ENCODE measurements at places on chromosomes 3 and 15.

DNA sequence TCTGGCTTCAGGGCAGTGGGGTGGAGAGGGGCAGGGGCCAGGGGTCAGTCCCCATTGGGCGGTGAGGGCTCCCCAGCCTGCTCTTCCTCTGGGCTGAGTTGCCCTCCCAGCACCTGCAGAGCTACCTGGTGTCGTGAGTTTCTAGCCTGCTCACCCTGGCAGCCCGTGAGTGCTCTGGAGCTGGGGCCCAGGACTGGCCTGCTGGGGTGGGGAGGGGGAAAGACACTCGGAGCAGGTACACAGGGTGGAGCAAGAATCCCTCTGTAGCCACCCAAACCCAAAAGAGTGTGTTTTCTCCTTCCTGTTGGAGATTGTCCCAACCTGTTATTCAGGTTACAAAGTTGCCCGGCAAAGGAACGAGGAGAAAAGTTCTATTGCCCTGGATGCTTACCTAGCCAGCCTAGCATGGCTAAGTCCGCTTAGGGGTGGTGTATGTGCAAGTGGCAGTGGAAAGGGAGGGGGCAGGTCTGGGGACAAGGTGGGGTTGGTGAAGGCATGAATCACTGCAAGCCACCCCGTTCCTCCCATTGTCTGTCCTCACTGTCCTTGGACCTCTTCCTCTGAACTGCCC, 8.9 kb downstream of the FAM3D start:
- DNase-seq, result no peak

- no peak for DNase-seq
These were observed 16.6 kb downstream of the KPNA1 start for GRCh38 chr3:122498152-122498551.

DNA sequence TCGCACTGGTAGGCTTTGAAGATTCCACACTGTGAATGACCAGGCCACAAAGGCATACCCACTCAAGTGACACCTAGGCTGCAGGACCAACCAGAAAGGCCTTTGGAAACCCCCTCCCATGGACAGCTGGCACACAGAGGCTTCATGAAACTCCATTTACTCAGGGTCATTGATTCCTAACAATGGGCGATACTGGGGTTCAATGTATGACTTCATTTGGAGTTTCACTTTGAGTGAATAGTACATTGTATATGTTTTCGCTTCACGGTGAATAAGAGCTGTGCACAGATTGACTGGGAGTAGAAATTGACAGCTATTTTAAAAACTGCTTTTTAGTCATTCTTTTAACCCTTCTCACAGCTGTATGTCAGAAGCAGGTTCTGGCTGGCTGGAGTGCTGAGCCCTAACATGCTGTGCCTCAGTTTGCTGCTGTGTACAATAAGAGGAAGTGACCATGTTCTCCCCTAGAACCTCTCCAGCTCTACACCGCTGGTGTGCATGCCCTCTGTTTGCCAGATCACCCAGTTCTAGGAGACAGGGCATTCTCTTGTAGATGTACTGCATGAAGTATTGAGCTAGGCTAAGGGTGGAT, 15.4 kb upstream of the CX3CR1 start:
- DNase-seq, result no peak

- DNase-seq, result no peak
These were observed 148.1 kb downstream of the SNRK start for GRCh38 chr3:43434431-43434830.

DNA sequence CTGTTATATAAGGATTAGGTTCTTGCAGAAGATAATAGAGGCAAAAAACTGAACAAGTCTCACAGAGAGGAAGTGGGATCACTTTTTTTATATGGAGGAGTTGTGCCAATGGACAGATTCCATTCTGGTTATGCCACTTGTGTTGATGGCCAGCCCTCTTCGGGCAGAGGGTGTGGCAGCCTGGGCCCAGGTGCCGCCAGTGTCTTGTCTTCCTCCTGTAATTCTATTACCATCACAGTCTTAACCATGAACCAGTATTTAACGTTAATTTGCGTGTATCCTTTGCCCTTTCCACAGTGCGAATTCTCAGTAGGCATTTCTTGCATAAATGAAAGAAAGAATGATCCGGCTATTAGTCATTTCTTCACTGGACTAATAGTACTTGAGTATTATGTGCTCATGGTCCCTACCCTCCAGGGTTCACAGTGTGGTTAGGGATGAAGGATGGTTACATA, 7.0 kb upstream of the USP4 start:
- no peak for DNase-seq

GRCh38 chr3:88150371-88150770, 612 bp downstream of the C3orf38 start:
- DNase-seq, result no peak

GRCh38 chr3:56960234-56960917, 100.1 kb upstream of the SPATA12 start:
- DNase-seq, result no peak

GRCh38 chr3:186467969-186468368, 76.2 kb downstream of the CRYGS start:
- DNase-seq, result no peak

DNA sequence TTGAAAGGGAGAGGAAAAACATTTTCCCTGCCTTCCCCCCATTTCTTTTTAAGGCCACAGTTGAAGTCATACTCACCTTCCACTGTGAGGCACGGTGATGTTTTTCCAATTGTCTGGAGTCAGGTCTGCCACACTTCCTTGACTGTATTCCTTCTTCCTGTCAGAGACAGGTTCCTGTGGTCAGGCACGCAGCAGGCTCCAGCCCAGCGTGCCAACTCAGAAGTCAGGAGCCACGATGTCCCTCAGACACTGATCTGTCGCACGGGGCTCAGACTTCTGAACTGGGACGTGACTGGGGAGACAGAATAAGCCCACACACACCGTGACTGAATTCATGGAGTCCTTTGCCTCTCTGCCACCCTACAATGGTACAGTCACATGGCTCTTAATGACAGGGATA, 41.2 kb upstream of the ADAMTS9 start:
- no peak for DNase-seq

GRCh38 chr3:100040451-100041225, 73.7 kb downstream of the FILIP1L start:
- no peak for DNase-seq

DNA sequence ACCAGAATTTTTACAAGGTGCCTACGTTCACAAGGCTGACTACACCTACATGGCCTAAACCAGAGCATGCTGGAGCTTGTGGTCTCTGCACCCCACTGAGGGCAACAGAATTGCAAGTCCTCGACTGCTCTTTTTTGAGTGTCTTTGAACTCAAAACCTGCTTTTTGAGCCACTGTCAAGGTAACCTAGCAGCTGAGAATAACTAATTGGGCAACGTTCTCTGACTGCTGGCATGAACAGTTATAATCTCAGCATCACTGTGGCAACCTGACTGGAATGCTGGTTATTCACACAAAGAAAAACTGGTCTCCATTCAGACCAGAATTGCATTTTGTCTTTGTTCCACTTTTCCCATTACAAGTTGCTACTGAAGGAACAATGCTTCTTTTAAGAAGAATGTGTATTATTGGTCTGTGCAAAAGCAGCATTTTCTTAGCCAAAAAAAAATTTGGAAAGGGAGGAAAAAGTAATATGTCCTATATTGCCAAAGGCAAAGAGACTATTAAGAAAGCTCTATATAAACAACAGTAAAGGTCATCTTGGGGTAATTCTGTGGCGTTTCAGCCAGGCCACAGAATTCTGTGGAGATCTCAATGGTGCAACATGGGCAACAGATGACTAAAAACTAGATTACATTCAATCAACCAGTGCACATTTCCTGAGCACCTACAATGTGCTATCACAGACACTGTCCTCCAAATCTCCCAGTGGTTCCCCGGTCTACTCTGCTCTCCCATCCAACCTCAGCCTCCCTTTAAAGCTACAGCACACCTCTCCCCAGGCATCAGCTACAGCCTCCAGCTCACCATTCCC, 76.8 kb downstream of the TNIK start:
- DNase-seq, result no peak

DNA sequence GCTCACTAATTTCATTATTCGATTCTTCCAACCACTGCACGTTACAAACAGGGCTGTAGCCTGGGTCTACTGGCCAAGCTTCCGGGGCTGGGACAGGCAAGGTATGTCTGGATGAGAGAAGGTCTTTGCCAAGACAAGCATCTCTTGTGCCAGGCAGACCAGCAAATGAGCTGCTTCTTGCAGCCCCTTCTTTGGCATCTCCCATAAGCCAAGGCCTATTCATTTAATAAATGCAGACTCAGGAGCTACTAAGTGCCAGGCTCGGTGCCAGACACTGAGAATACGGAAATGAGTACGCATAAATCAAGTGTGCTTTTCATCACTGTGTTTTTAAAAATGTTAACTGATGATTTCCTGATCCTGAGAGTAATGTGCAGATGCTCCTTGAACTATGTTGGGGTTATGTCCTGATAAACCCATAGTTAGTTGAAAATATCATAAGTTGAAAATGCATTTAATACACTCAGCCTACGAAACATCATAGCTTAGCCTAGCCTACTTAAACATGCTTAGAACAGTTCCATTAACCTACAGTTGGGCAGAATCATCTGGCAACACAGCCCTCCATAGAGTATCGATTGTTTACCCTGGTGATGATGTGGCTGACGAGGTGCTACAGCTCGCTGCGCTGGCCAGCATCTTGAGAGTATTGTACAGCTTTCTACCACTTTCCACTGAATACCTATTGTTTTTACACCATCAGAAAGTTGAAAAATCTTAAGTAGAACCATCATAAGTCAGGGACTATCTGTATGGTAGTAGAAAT, 135.0 kb upstream of the CTDSPL start:
- DNase-seq, result no peak

GRCh38 chr15:95254263-95254662, 1022.9 kb downstream of the MCTP2 start:
- no peak for DNase-seq

- DNase-seq, result no peak
These were observed 45.4 kb downstream of the HEG1 start for GRCh38 chr3:125010393-125010792.

DNA sequence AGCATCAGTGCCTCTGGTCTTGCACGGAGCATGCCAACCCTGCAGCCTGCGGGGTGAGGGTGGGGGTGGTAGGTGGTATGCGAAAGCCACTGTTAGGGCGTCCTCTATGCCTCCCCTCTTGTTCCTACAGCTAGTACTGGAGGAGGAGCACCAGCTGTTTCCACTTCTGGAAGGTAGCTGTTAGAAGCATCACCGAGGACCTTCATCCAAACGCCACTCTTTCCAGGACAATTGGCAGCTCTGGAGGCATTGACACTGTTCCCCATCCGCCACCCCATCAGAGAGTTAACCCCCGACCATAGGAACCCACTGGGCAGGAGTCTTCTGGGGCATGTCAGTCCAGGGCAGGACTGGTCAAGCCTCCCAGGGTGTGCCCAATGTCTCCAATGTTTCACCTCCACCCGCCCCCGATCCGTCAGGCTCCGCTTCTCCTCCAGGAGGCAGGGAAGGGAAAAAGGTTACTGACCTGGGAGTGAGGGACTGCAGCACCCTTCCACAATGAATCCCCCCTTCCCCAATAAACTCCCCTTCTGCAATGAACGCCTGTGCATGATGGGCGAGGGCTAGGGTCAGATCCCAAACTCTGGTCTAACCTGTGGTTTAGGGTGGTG, 487 bp downstream of the DUOX2 start:
- no peak for DNase-seq

- no peak for DNase-seq
These were observed 33.2 kb downstream of the SLC25A26 start for GRCh38 chr3:66253790-66254620.

- DNase-seq, result no peak
These were observed 5.2 kb downstream of the HEG1 start for GRCh38 chr3:125050488-125051090.

GRCh38 chr3:171649911-171650592, 160.2 kb downstream of the PLD1 start:
- DNase-seq, result no peak

GRCh38 chr15:87959662-87960061, 296.9 kb downstream of the NTRK3 start:
- no peak for DNase-seq

- no peak for DNase-seq
These were observed 299.2 kb downstream of the ZPLD1 start for GRCh38 chr3:102733791-102734563.

GRCh38 chr3:39013289-39013688, 38.5 kb downstream of the SCN11A start:
- DNase-seq, result no peak

- DNase-seq, result no peak
These were observed 17.3 kb downstream of the SUCNR1 start for GRCh38 chr3:151890721-151891141.

GRCh38 chr15:24862726-24863521, 91.9 kb upstream of the SNRPN start:
- DNase-seq, result no peak

DNA sequence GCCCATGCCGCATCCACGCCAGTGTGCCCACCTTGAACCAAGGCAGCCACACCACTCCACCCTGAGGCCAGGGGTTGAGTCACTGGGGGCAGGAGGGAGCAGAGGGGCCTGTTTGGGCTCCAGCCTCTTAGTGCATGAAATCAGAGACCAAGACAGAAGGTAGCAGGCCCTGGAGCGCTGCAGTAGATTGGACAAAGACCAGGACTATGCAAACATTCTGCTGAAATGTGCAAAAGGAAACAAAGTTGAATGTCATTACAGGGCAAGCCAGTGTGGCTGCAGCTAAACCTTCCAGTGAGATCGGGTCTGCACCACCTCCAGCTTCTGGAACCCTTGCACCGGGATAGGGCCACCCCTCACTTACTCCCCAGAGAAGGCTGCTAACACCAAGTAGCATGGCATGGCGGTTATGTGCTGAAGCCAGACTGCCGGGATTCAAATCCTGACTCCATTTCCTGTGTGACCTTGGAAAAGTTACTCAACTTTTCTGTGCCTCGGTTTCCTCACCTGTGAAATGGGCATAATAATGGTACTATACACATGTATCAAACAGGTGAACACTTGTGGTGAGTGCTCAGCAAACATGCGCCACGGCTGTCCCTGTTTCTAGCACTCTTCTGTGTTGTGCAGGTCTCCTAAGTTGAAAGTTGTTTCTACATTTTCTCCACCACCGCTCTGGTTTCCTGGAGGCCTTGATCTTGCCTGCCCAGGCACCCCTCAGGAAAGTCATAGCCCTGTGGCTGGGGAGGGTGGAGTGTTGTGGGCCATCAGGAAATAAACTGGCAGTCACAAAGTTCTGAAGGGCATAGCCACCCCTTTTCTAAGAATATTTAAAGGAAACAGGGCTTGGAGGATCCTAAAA, 25.0 kb upstream of the GP9 start:
- no peak for DNase-seq

DNA sequence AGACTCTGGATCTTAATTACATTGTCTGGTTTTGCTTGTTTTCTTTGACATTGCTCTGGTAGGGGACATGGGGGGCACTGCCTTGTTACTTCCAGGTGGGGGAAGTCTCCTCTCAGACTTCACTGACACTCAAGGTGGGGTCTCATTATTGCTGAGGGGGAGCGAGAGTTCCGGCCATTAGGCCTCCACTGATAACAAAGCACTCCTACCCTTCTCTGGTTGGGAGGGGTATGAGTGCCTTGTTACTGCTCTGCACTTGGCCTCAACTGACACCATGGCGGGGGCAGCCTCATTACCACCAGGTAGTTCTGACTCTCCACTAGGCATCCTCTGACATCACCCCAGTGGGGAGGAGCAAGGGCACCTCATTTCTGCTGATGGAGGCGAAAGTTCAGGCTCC, 25.7 kb downstream of the SH3GL3 start:
- DNase-seq, result no peak

Measured in activated CD8-positive, alpha-beta memory T cell treated with anti-CD3 and anti-CD28 coated beads for 4 hours (primary cell).